ENCODE measurements at places on chromosomes 2 and 18.

- DNase-seq: no peak
These were observed 120.9 kb upstream of the NFATC1 start for GRCh38 chr18:79274823-79275222.

DNA sequence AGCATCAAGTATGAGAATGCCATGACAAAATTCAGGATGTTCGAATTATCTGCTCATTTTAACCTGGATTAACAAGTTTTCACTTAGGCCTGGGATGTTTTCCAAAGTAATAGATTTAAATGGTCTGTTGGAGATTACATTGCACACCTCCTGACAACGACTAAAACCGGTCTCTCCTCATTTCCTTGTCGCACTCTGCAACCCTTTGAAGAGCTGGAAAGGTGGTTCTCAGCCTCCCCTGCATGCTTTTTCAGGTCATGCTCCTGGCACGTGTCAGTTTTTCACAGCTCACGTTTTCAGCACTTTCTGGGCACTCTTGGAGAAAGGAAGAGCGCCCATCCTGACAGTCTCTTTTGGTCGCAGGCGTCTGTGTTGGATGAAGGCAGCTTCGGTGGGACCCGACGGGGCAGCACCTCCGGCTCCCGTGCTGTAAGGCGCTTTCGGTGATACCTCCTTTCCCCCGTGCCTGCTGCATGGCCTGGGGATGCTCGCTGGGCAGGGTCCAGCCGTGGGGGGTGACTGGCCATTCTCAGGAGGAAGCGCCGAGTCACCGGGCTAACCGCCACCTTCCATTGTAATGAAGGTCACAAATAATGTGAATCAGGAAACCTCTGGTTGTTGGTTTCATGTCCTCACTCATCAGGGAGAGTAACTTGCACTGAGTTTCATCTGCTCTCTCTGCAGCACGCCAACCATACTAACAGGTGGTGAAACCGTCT, 63.5 kb upstream of the RBM44 start:
- DNase-seq: no peak

- no peak for DNase-seq
These were observed 1364.8 kb downstream of the DPP10 start for GRCh38 chr2:115807276-115807675.

DNA sequence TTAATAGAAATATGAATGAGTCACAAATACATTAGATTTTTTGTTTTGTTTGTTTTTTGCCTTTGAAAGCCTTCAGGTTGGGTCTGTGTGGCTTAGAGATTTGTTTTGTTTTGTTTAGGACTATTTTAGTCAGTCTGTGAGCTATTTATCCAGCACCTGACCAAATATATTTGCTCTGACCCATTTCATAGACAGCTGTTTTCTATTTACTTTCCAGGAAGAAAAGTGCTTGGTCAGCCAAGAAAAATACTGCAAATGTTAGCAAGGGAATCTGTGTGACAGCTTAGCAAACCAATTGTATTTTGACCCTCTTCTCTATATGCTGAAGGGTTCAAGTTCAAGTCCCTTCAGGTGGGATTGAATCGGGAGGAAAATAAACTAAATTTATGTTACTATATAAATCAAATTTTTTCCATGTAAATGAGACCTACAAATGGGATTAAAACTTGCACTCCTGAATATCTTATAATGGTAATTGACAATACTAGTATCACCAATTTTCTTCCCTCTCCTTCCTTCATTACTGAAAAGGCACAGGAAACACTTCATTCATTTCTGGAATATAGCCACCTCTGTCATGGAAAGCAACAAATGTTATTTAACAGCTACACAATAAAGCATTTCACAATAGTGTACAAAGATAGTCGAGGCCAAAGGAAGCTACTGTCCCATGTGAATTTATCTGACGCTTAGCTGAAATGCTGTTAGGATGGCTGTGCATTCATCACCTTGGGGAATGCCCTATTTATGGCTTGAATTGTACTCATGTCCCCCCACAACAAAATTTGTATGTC, 23.1 kb upstream of the KLF7 start:
- peak; percentile 92 for DNase-seq

GRCh38 chr2:207830778-207831438, 61.2 kb upstream of the FZD5 start:
- DNase-seq: no peak

GRCh38 chr2:172120118-172120517, 17.4 kb upstream of the DLX2 start:
- DNase-seq: no peak

Measured in fibroblast of mammary gland (primary cell).